Stimulated activated CD8-positive, alpha-beta memory T cell treated with anti-CD3 and anti-CD28 coated beads, Interleukin-15, amount 100 ng/mL, for 24 hours (primary cell): ENCODE measurements at places on chromosomes 3 and 15.
A peak's percentile ranks its signal among the peaks of the same experiment; 100 is the strongest.

GRCh38 chr3:48762816-48763215 is 45.8 kb upstream of the IP6K2 start:
- DNase-seq = no peak

DNA sequence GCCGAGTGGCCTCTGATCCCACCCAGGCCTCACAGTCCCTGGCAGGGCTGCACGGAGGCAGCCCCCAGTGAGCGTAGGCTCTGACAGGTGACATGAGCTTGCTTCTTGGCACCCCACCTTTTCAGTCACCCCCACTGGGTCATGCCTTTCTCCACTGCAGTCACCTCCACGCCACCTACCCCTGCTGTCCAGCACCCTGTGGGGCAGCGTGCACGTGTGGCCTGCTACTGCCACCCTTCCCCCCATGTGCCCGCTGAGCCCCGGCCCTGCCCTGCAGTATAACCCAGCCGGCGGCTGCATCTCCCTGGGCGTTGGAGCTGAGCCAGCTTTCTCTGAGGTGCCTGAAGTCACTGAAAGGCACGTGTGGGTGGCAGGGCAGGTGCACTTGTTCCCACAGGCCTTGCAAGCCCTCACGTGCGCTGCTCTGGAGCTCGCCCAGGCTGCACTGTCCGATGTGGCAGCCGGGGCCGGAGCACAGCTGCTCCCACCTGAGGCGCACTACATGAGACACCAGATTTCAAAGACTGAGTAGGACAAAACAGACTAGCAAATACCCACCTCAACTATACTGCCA is 65.6 kb downstream of the NIPA2 start:
- no peak for DNase-seq

GRCh38 chr3:72490688-72491435 is 357.4 kb downstream of the SHQ1 start:
- no peak for DNase-seq

- DNase-seq = no peak
Measured at GRCh38 chr3:193788189-193788991, 195.4 kb downstream of the OPA1 start.

GRCh38 chr3:50637011-50637410 is 20.1 kb downstream of the MAPKAPK3 start:
- DNase-seq = no peak

- no peak for DNase-seq
Measured at GRCh38 chr15:74336061-74337005, 31.1 kb downstream of the CYP11A1 start.

DNA sequence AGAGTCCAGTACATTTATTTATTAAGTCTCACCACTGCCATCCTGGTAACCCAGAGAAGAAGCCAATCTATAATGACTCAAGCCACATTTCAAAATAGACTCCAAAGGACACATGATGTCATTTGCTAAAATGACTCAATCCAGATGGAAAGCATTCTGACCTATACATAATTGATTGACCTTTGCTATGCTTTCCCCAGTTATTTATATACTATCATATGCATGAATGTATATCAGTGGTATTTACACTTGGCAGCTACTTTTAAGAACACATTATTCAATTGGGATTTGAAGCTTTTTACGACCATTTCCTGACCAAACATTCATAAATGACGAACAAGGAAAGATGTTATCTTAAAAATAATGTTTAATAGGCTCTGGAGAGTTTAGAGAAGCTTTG is 297.2 kb downstream of the FHIT start:
- no peak for DNase-seq

GRCh38 chr15:55255714-55256113 is 33.9 kb downstream of the RAB27A start:
- no peak for DNase-seq

GRCh38 chr3:168722091-168722490 is 626.4 kb upstream of the GOLIM4 start:
- no peak for DNase-seq

DNA sequence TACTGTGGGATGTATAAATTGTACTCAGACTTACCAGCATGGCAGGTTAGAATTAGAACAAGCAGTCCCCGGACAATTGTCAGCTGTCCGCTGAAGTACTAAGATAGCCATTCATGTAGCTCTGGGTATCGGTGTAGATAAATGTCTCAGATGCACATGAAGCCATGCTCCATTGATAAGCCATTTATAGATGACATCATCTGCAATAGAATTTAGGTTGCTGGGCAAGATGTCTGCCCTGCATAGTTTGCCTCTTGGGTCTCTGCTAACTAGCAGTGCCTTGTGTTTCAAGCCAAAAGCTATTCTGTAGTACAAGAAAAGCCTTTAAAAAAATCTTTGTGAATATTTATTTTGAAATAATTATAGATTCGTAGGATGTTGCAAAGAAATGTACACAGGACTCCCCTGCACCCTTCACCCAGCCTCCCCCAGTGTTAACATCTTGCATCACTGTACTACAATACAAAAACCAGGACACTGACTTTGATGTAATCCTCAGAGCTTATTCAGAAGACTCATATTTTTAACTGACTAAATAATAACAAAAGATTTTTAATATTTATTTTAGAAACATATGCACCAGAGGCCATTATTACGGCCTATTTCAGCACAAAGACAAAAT is 220.6 kb upstream of the THRB start:
- no peak for DNase-seq

DNA sequence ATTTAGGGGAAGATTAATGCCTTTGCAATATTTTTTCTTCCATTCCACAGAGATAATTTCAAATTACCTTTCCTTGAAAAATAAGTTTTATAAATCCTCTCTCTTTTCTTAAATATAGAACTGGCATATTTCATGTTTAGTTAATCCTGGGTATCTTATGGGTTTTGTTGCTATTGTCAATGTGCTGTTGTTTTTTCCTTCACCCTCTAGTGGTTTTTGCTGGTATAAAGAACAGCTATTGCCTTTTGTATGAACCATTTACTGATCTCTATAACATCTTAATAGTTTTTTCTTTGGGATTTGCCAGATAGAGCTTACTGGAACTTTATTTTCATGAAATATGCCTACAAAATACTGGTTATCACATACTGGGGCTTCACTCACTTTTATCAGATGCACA is 359.6 kb upstream of the DPPA4 start:
- DNase-seq = no peak

- no peak for DNase-seq
Measured at GRCh38 chr3:185021256-185021655, 131.6 kb downstream of the C3orf70 start.

GRCh38 chr15:79296583-79296982 is 14.1 kb downstream of the ANKRD34C start:
- DNase-seq = no peak

- no peak for DNase-seq
Measured at GRCh38 chr3:54577313-54577712, 350.5 kb downstream of the LRTM1 start.

DNA sequence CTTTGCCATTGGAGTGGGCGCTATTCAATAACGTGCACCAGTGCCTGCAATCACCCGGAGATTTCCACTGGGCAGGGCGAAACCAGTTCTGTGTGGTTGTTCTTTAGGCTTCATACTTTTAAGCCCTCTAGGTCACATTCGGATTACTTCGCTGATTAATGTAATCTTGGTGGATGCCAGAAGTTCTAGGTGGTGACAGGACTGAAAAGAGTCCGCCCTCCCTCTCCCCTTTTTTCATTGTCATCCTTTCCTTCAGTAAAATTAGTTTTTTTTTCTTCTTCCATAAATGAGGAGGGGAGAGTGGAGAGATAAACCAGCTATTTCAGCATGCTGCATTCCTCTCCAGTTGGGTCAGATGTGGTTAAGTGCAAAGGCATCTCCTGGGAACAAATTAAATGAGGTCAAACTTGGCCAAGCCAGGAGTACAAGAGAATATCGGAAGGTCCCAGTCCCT is 2.3 kb upstream of the SLC2A2 start:
- DNase-seq = no peak

DNA sequence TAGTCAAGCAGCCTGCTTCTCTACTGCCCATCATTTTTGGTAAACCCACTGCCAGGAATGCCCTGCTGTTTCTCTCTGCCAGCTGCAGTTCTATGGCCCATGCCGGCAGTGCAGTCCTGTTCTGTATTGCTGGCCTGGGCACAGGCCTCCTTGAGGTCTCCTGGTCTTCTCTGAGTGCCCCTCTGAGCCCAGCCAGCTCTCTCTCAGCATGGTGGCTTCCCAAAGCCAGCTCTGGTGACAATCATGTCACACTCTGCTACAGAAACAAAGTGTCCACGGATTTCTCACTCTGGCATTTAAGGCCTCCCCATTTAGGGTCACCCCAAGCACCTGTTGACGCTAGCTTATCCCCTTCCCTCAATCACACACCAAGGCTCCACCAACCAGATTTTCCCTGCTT is 24.5 kb downstream of the SRPRB start:
- DNase-seq = no peak

GRCh38 chr15:39657668-39658067 is 76.8 kb downstream of the THBS1 start:
- no peak for DNase-seq

DNA sequence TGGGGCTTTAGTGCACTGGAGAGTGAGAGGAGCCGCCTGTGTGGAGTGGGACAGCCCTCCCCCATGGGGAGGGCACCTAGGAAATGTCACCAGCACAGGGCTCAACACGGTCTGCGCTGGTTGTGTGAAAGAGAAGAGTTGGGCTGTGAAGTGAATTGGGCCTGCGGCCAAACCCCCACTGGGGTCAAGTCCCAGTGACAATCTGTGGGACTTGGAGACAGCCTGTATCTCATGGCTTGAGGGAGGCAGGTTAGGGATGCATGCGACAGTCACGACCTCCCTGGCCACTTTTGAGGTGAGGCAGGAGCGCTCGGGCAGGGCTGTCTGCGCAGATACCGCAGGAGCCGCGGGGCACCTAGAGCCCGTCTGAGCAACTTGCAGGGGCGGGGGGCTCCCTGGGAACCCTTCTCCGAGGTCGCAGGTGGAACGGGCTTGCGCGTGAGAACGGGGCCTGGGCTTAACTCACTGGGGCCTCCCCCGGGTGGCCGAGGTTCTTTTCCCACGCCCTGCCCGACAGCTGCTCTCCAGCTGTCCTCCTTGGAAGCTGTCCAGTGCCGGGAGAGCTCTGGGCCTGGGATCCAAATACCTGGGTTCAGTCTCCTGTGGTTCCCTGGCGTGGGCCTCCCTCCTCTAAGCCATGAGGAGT is 77.4 kb downstream of the SNRK start:
- DNase-seq = no peak

- no peak for DNase-seq
Measured at GRCh38 chr3:133209871-133210550, 171.8 kb downstream of the TMEM108 start.

DNA sequence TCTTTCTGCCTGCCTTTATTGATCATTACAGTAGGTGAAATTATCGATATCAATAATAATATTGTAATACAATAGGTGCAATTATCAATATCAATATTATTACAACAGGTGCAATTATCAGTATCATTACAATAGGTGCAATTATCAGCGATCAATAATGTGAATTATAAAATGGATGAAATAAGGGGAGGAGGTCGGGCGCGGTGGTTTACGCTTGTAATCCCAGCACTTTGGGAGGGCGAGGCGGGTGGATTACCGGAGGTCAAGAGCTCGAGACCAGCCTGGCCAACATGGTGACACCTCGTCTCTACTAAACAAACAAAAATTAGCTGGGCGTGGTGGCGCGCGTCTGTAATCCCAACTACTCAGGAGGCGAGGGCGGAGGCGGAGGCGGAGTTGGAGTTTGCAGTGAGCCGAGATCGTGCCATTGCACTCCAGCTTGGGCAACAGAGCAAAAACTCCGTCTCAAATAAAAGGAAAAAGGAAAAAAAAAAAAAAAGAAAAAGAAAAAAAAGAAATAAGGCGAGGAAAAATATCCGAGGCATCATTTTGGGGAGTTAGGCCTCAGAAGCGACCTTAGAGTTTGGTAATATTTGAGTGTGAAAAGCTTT is 611 bp upstream of the BNIP2 start:
- peak; percentile 20 for DNase-seq

DNA sequence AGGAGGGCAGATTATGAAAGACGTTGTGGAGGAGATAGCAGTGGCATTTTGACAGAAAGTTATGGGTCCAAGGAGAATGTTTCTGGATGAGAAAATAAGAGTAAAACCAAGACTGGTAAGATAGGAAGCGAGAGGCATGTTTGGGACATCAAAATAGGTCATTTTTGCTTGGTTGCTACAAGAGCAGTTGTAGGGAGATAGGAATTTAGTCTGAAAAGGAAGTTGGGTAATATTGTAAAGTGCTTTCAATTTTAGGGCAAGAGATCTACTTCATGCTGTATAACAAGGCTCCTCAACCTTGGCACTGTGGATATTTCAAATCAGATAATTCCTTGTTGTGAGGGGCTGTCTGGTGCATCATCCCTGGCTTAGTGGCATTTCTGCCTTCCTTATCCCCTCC is 118.0 kb upstream of the DPH6 start:
- no peak for DNase-seq

DNA sequence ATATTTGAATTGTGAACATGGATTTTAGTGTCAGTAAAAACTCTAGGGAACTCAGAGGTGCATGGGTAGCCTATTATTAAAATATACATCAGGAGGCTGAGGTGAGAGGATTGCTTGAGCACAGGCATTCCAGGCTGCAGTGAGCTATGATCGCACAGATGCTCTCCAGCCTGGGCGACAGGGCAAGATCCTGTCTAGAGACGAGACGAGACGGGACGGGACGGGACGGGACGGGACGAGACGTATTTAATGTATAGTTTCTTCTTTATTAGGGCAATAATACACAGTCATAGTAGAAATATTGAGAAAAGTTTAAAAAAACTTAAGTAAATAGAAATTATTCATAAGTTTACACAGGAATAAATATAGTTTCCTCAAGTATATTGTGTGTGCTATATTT is 89.3 kb downstream of the DIPK2A start:
- no peak for DNase-seq

DNA sequence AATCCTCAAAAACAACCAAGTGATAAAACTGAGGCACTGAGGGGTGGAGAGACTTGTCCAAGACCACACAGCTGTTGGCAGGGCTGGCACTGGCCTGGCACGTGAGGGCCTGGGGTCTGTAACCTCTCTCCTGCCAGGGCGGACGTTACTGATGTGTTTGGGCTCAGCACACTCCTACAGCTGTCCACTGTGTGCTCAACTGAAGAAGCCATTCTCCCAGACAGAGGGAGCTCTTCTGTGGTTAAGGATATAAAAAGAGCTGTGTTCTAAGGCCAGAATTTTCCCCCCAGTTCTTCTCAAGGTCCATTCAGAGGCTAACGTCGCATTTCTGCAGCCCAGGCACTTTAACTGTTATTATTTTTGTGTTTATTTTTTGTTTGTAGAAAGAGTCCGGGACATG is 429.0 kb upstream of the ATP11B start:
- no peak for DNase-seq

DNA sequence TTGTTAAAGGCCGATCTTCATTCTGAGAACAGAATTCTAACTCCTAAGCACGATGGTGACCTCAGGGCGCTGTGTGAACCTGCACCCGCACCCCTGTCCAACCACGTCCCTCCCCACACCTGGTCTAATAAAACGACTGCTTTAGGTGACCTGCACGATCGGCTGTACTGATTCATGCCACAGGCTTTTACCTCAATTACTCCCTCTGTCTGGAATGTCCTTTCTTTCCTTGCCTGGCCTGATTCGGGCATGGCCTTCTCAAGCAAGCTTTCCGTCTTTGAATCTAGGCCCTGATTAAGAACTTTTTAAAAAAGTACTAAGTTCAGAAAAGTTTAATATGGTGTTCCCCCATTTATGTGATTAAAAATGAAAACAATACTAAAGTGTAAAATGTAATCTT is 842 bp upstream of the U2SURP start:
- DNase-seq = no peak
